Peyer's patch (tissue), 4 donors: ENCODE measurements at places on chromosomes 2 and 18. TPM values are rescaled to one million over a fixed set of nuclear protein-coding genes. Genes with fewer than 3 reads are reported as not detected.
A peak's percentile ranks its signal among the peaks of the same experiment; 100 is the strongest.

TXNDC2 gene
- not detected for total RNA-seq

OTX1 gene
- total RNA-seq: not detected

KCNF1 gene
- total RNA-seq: not detected

ATAD2B gene
- total RNA-seq: 58.6 TPM

DNA sequence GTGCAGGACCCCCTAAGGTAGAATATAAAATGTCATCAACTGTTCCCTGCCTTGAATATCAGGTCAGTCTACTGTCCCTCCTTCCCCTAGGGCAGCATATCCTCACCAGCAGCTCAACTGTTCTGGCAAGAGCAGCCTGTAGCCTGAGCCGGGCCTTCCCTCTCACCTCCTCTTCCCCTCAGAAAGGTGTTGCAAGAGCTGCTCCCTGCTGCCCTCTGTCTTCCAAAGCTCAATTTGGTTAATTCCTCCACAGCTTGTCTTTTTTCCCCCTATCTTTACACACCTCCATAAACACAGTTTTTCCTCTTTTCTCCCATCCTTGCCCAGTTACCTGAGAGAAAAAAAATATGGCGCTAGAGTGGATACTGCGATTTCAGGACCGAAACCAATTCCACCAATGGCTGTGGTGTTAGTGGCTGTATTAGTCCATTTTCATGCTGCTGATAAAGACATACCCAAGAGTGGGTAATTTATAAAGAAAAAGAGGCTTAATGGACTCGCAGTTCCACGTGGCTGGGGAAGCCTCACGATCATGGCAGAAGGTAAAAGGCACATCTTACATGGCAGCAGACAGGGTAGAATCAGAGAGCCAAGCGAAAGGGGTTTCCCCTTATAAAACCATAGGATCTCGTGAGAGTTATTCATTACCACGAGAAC is 184.7 kb downstream of the MREG start:
- peak; percentile 60 for DNase-seq

DNA sequence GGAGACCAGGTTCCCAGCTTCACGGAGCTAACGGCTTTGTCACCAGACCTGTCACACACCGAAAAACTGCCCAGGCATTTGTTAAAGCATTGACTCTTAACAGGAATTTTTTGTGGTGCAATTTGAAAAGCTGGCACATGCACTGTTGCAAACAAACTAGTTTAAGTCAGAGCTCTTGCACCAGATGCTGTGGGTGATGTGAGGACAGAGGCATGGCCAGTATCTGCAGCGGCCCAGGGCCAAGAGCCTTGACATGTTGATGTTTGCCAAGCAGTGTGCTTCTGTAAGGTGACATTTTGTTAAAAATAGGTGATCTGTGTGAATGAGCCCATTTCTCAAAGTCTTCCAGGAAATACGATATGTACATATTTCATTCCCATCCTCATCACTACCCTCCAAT is 142.5 kb downstream of the MTCL1 start:
- no peak for DNase-seq

GRCh38 chr2:114436329-114436728 is 6.1 kb upstream of the DPP10 start:
- DNase-seq: no peak

GRCh38 chr2:121689356-121689755 is 40.1 kb upstream of the CLASP1 start:
- no peak for DNase-seq

- no peak for DNase-seq
These were observed 22.9 kb upstream of the MTX2 start for GRCh38 chr2:176246331-176246730.

GRCh38 chr2:51795248-51795888 is 763.4 kb upstream of the NRXN1 start:
- DNase-seq: no peak
